ENCODE measurements at places on chromosomes 11 and 22.

- no peak for DNase-seq
Measured at GRCh38 chr22:29112681-29113080, 39.8 kb downstream of the KREMEN1 start.

DNA sequence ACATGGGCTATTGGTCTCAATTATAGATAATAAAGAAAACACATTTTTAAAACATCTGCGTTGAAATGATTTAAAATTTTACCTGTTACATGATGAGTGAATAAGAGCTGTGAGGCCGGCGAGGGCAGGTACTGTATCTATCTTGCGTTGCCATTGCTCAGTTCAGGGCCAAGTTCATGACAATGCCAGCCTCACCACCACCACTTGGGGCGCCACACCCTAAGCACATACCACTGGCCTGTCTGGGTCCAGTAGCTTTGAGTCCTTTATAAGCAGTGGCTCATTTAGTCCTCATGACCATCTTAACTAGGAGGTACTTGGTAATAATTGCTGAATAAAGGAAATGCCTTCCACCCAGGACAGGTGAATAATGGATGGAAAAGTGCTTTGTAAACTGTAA, 14.5 kb upstream of the MB start:
- DNase-seq: peak; percentile 60

DNA sequence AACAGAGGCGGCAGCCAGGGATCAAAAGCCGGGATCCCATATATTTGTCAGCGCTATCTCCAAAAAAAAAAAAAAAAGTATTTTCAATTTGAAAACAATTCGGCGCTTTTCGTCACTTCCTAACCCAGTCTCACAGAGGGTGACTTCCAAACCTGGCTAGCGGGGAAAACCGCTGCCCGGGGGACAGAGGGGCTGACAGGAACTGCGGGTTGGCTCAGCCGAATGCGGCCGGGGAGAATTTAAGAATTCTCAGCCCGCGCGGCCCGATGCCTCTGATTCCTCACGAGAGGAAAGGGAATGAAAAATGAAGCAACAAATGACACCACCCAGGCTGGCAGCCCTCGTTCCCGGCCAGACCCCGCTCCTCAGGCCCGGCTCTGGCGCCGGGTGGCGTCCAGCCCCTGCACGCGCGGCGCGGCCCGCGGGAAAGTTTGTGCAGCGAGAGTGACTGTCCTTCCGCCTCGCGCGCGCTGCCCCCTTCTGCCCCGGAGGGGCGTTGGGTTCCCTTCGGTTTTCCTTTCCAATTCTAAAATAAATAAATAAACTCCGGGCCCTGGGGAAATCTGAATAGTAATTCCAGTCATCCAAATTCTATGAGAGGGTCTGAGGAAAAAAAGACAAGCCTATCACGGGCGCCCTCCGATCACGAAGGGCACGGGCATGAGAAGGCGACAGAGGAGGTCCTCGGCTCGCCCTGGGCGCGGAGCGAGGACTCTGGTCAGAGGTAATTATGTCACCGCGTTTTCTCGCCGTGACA, 4.8 kb upstream of the PAX6 start:
- DNase-seq: peak; percentile 13

GRCh38 chr22:49686495-49687219, 141.0 kb downstream of the BRD1 start:
- DNase-seq: no peak

DNA sequence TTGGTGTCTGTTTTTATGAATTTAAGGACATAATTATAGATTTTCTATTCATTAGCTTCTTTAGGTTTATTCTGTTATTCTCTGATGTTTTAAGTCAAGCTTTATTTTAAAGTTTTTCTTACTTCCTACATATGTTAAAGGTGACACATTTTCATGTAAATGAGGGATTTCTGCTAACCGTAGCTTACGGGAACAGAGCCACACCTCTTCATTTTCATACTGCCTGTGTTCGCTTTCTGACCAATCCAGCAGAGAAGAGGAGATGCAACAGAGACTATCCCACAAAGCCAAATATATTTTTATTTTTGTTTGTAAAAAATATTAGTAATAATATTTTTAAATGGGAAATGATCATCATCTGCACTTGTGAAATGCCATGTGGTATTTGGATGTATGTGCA, 774.1 kb downstream of the BRD1 start:
- DNase-seq: no peak

- DNase-seq: no peak
Measured at GRCh38 chr22:23466351-23466750, 113.7 kb downstream of the IGLL1 start.

GRCh38 chr22:46731246-46732040, 6.6 kb downstream of the CERK start:
- DNase-seq: no peak

DNA sequence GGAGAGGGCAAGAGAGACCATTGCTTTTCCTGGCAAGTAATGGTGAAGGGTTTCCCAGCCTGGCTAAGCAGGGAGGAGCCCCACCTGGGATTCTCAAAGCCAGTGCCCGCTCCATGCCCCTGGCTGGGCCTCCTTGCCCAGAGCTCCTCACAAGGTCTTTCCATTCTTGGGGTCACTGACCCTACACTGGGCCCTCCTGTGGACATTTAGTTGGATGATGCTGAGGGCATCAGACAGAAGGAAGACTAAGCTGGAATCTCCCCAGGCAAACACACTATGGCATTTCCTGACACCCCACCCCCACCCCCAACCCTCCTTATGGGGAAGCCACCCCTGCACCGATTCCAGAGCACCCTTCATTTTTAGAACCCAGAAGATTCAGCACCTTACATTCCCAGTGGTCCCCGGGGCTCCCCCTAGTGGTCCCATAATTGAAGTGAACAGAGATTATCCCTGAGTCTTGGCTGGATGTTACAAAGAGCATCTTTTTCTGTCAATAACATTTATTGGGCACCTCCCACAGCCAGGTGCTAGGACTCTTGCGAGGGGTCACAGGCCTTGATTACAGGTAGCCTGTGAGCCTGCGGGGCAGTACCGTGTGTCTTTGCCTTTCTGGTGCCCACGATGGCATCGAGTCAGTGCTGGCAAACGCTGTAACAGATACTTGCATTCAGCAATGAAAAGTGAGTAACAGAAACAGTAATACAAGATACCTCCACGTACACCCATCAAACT, 548.5 kb downstream of the BUD13 start:
- peak; percentile 50 for DNase-seq

- DNase-seq: no peak
Measured at GRCh38 chr22:41239443-41240128, 1.1 kb downstream of the CHADL start.

DNA sequence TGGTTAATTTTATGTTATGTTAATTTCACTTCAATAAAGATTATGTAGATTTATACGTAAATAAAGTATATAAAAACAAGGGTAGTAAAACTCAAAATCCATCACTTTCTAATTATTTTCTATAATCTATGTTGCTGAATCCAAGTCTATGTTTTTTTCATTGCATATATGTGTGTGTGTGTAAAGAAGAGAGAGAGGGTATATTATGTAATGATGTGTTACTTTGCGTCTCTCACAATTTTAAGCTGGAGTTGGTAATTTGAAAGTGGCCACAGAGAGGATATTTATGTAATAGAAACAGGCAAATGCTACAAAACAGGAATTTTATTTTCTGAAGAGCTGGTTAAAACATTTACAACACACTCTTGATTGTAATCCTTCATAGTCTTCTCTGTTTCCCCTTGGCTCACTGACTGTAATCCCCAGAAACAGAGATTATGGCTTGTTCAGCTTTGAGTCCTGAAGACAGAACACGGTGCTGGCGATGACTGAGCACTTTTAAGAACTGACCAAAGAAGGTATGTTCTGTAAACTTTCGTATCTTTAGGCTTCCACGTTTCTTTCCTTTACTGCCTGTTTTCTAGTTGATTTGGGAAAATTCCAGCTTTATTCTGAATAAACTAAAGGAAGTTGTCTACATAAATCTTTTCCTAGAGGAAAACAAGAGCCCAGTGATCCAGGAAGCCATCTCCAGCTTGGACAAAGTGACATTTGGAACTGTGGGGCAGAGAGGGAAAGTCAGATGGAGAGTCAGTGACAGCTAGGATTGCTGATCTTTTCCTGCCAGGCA, 43.6 kb downstream of the OR2AG2 start:
- no peak for DNase-seq
